ENCODE measurements at places on chromosomes 5 and 9.
A peak's percentile ranks its signal among the peaks of the same experiment; 100 is the strongest.

- no peak for DNase-seq
Measured at GRCh38 chr5:96663608-96664007, 1.4 kb downstream of the CAST start.

- no peak for DNase-seq
Measured at GRCh38 chr9:6567140-6567591, 78.4 kb downstream of the GLDC start.

- no peak for DNase-seq
Measured at GRCh38 chr9:80146466-80146865, 574.7 kb downstream of the TLE4 start.

- no peak for DNase-seq
Measured at GRCh38 chr5:154793599-154794524, 38.7 kb downstream of the LARP1 start.

DNA sequence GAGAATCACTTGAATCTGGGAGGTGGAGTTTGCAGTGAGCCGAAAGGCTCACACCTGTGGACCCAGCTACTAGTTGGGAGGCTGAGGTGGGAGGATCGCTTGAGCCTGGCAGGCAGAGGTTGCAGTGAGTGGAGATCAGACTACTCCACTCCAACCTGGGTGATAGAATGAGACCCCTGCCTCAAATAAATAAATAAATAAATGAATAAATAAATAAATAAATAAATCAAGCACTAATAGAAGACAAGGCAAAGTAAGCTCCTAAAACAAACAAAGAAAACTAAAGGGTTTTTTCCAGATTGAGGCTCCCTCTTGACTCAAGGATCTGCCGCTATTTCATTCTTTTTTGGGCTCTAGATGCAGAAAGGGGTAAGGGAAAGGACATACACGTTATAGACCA is 34.7 kb upstream of the CLINT1 start:
- DNase-seq, result no peak

- DNase-seq, result no peak
Measured at GRCh38 chr9:351916-352315, 137.3 kb downstream of the DOCK8 start.

DNA sequence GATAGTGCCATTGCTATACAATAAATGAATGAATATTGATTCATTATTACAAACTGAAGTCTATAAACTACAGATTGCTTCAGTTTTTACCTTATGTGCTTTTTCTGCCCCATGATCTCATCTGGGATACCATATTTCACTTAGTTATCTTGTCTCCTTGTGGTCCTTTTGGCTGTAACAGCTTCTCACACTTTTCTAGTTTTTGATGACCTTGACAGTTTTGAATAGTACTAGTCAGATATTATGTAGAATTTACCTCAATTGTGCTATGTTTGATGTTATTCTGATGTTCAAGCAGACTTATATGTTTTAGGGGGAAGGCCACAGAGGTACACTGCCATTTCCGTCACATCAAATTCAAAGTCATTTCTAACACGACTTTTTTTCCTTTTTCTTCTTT is 2364.3 kb upstream of the ACO1 start:
- no peak for DNase-seq

GRCh38 chr5:176547802-176548201 is 1.3 kb upstream of the CDHR2 start:
- DNase-seq, result no peak

DNA sequence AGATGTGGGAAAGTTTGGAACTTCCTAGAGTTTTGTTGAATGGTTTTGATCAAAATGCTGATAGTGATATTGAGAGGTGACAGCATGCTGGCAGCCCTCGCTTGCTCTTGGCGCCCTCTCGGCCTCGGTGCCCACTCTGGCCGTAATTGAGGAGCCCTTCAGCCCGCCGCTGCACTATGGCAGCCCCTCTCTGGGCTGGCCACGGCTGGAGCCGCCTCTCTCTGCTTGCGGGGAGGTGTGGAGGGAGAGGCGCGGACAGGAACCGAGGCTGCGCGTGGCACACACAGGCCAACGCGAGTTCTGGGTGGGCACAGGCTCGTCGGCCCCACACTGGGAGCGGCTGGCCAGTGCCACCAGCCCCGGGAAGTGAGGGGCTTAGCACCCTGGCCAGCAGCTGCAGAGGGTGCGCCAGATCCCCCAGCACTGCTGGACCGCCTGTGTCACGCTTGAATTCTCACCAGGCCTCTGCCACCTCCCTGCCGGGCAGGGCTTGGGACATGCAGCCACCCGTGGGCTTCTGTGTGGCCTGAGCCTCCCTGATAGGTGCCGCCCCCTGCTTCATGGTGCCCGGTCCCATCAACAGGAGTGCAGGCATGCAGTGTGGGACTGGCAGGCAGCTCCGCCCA is 488.5 kb downstream of the CYLC2 start:
- DNase-seq, result no peak

DNA sequence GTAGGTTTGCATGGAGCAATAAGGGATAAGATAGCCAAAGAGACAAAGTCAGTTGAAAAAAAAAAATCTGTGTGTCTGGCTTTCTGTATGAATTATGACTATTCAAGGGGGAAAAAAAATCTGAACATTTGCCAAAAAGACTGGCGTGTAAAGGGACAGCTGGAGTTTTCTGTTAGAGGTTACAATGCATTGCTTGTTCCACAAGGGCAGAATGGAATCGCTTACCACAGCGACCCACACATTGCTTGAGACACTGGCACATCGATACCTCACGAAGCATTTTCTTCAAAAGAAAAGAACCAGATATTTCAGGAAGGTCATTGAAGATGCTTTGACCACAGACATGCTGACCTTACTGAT is 327.8 kb downstream of the TMEM167A start:
- DNase-seq, result no peak

- DNase-seq, result no peak
Measured at GRCh38 chr5:8033261-8033660, 164.3 kb downstream of the MTRR start.

DNA sequence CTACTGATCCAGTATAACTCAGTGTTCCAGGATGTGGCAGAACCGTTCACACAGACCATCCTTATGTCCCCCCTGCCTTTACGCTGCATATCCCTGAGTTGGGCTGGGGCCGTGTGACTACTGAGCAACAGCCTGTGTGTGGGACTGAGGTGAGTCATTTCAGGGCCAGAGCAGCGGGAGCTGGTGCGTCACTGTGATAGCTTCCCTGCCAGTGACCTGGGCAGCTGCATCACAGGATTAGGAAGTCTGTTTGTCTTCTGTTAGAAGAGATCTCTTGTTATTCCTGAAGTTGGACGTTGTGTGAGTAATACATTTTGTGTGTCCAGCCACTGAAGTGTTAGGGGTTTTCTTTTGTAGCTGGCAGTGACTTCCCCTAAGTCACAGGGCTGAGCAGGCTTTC is 35.6 kb downstream of the TPPP start:
- DNase-seq, result no peak

GRCh38 chr5:116859666-116860320 is 285.2 kb upstream of the SEMA6A start:
- no peak for DNase-seq

- no peak for DNase-seq
Measured at GRCh38 chr9:83582029-83582428, 40.9 kb upstream of the IDNK start.

GRCh38 chr5:140694276-140694675 is 3.0 kb downstream of the HARS2 start:
- DNase-seq, result no peak

- DNase-seq, result peak; percentile 33
Measured at GRCh38 chr5:821504-821903, 29.3 kb downstream of the ZDHHC11 start.

- no peak for DNase-seq
Measured at GRCh38 chr9:78563269-78563668, 266.3 kb downstream of the PSAT1 start.

GRCh38 chr9:93329629-93330280 is 121.7 kb upstream of the FAM120A start:
- no peak for DNase-seq

DNA sequence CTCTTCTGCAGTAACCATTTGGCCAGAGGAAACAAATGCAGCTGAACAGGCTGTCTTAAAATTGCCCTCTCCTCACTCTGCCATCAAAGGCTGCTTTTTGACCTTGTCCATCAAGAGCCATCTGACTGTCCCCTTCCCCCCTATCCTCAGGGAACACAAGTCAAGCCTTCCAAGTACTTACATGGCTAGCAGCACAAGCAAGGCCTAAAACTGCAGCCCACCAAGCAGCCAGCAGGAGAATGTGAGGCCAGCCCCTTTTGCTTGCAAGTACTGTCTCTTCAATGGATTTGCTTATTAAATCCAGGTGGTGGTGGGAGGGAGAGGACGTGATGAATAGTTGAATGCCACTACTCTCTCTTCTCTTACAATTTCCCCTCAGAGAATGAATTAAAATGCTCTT is 83.5 kb downstream of the HTR1A start:
- no peak for DNase-seq

GRCh38 chr9:91903126-91903911 is 46.7 kb downstream of the ROR2 start:
- DNase-seq, result no peak

DNA sequence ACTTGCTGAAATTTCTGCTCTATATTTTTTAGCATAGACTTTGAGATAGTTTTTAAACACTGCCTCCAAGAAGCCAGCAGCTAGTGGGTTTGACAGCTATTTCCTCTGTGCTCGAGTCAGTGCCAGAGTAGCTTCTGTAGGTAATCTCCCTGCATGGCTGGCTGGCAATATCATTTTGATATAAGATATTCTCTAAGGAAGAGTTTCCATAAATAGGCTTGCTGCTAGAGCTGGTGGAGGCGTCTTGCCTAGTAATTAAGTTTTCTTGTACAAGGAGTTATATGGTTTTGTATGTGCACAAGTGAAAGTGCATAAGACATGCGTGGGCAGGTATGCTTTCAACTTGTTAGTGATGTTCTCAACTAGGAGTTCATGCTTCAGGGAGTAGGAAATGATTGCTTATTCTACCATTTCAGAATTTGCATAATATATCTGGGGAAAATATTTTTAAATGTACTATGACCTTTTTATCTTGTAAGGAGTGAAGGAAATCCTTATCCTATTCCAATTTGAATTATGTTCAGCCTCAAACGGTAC is 74.1 kb upstream of the CCL21 start:
- DNase-seq, result no peak

DNA sequence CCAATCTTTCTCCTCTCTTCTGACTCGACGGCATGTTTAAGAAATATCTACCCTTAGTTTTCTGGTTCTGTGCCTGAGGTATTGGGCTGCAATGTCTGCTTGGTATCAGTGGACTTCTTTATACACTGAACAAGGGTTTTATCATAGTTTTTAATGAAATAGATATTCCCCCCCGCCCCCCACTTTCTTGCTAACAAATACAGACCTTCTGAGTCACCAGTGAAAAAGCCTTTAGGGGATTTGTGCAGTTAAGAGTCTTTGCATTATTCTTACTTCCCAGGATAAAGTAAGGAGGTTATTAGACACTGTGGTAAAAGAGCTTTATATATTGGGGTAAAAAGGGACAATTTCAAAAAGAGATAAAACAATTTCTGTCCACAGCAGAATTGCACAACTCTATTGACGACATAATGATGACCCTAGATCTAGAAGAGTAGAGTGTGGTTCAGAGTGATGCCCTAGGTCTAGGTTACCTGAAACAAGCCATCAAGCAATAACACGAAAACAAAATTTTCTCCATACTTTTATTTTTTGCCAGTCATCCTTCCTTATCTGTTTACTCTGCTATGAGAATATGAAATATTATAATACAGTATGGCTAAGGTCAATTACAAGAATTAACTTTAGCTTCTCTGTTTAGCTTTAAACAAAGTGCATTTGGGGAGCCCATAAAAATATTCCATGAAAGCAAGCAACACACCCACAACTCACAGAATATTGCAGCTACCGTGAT is 110.7 kb downstream of the PLK2 start:
- no peak for DNase-seq

DNA sequence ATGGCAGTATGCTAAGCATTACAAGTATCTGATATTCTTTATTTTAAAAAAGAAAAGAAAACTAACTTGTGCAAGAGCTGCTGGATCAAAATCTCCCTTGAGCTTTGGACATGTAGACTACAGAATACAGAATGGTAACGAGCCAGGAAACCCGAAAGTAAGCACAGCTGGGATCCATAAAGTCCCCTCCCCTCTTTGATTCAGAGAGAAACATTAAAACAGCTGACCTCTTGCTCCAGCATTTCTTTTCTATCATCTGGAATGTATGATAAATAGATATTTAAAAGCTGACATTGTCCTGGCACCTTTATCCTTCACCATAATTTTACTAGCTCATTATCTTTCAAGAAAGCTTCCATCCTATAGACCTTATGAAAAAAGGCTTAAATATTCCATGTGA is 28.2 kb upstream of the LPAR1 start:
- no peak for DNase-seq

- DNase-seq, result no peak
Measured at GRCh38 chr9:94875300-94876020, 149.0 kb downstream of the AOPEP start.

DNA sequence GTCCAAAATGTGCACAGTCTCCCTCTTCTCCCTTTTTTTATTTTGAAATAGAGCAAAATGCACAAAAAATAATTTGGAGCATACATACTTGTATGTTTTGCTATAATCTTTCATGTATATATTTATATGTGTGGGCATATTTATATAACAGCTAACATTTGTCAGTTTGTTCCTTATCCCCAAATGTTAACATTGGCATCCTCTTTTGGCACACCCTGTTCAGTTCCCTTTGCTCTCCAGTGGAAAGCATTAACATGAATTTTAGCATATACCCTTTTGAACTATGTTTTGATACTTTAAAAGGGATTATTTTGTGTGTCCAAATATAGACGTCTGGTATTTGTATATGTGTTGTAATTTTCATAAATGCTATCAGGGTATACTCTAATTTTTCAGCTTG is 306.2 kb downstream of the ARHGAP26 start:
- no peak for DNase-seq

GRCh38 chr9:92704528-92704927 is 34.6 kb upstream of the IPPK start:
- no peak for DNase-seq

- peak; percentile 90 for DNase-seq
Measured at GRCh38 chr9:70924895-70925547, 196.4 kb downstream of the TRPM3 start.

Data from cerebellar cortex (tissue), 1 donor.